ENCODE measurements at places on chromosomes 11 and 22.

GRCh38 chr11:41996533-41996932, 537.1 kb upstream of the LRRC4C start:
- no peak for DNase-seq

DNA sequence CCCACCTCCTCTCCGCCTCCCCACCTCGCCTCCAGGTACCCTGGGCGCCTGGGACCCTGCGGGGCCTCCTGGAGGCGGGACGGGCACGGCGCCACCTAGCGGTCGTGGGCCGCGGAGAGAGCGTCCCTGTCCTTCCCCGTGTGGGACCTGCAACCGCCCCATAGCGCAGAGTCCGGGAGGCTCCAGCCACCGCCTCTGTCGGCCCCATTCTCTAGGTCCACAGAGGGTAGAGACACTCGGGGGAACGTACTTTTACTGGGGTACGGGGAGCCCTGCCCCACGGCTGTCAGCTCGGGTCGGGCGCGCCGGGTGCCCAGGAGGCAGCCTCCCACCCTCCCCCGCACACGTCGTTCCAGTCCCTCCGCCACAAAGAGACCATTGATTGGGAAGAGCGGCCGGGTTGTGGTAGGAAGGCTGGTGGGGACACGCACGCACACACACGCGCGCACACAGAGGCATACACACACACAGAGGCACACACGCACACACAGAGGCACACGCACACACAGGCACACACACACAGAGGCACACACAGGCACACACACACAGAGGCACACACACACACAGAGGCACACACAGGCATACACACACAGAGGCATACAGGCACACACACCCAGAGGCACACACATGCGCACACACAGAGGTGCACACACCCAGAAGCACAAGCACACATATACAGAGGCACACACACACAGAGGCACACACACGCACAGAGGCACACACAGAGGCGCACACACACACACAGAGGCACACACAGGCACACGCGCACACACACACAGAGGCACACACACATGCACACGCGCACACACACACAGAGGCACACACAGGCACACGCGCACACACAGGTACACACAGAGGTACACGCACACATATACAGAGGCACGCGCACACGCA, 12.6 kb upstream of the NECTIN1 start:
- no peak for DNase-seq

- no peak for DNase-seq
Observed at GRCh38 chr11:67082071-67082791, 25.6 kb downstream of the RHOD start.

DNA sequence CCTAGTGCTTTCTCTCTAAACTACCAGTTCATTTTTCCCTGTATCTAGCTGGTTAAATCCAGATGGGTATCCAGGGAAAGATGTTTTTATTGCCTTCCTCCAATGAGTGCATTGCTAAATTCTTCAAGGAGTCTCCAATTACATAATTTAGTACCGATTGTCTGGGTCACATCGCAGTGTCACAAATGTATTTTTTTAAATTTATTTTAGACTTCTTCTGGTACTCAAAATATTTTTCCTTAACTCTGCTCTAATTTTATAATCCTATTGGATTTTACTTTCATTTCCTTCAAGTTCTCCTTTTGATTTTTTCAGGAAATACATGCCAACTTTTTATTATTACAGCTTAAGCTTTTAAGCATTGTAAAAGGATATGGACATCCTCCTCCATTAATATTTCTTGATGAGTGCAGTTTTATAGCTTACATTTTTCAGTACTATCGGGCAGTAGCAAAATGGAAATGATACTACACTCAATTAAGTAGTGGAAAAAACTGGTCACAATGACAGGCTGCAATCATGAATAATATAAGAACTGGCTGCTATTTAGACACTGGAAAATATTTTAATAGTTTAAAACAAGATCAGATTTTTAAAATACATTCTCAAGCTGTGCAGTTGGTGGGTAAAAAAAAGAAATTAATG, 20.3 kb downstream of the BBOX1 start:
- DNase-seq, result no peak

DNA sequence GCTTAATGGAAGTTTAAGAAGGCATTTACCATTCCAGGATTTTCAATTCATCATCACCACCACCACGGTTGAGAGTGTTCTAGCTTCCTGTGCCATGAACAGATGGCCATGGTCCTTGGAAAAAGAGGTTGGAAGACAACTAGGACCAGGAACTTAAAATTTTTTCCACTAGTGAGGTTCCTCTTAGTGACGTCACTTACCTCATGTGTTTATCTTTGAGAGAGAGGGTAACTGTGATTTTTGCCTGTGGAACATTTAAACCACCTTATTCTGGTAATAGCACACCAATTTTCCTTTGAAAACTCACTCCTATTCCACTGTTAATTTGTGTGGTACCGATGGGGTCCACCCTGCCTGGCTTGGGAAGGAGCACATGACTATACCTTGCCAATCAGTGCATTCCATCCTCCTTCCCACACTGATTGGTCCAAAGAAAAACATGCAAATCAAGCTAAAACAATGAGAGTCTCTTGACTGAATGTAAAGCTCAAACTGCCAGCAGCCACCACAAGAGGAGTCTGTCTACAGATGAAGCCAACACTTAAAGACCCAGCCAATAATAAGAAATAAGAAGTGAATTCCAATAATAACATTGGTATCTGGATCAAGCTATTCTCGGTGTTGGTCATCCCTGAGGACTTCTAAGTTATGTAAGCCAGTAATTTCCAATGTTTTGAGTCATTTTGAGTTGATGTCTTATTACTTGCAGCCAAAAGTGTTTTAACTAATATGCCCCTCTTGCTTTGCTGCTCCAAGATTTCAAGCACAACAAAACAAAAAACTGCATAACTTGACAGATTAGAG, 111.8 kb downstream of the MPPED2 start:
- no peak for DNase-seq

GRCh38 chr22:22880645-22881044, 7.0 kb upstream of the IGLL5 start:
- DNase-seq, result no peak

DNA sequence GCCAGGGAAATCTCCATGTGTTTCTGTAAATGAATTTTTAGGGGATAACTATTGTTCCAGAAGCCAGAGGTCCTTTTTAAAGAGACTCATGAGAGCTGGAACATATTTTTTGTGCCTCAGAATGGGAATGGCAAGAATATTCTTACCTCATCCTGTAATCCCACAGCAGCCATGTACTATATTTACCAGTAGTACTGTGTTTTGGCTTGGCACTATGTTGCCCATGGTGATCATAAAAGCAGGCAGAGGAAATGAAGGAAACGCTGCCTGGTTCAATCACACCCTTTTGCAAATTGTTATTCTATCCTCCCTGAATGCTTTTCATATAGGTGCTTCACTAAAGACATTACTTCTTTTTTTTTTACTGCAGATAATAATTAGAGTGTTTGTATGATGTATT, 81.0 kb downstream of the ANO3 start:
- no peak for DNase-seq

GRCh38 chr11:131418189-131418588, 47.8 kb downstream of the NTM start:
- no peak for DNase-seq

DNA sequence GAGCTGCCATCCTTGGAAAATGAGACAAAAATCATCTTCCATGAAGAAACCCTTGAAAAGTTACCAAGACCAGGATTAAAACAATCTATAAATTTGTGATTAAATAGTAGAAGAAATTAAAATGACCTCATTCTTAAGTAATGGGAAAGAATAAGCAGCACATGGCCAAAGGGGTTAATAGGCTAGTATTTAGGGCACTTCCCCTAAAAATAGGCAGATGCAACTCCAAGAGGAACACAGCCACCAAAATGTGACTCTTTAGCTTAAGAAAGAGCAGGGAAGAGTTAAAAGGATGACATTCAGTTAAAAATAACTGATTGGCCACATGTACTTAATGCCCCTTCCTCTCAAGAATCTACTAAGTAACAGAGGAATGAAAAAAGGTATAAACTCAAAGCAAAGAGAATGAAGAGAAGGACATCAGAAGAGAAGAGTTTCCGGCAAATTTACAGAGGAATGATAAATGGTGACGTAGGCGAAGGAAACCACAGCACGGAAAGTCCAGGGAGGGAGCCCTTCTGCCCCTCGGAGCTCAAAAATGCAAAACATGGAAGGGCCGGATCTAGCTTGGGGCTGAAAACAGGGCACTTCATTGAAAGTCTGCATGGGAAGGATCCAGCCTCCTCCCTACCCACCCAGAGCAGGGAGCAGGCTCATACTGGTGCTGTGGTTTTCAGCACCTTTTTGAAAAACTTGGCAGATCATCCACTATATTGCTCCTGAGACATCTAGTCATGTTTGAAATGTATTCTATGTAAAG, 17.8 kb downstream of the SCUBE2 start:
- DNase-seq, result no peak

DNA sequence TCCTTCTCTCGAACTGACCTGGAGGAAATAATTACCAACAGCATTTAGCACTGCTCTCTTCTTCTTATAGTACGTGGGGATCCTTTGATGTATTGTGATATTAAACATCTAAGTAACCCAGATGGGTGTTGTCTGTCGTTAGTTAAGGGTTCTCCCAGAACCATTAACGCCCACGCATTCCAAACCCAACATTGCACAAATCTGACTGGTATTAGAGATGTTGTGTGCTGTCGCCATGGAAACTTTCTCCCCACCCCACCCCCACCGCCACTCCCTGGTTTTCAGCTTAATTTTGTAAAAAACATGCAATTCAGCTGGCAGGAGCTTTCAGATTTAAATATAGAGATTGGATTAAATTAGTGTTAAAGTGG, 1495.2 kb downstream of the TBC1D22A start:
- DNase-seq, result no peak

GRCh38 chr22:50313021-50313420, 5.6 kb upstream of the PLXNB2 start:
- no peak for DNase-seq

DNA sequence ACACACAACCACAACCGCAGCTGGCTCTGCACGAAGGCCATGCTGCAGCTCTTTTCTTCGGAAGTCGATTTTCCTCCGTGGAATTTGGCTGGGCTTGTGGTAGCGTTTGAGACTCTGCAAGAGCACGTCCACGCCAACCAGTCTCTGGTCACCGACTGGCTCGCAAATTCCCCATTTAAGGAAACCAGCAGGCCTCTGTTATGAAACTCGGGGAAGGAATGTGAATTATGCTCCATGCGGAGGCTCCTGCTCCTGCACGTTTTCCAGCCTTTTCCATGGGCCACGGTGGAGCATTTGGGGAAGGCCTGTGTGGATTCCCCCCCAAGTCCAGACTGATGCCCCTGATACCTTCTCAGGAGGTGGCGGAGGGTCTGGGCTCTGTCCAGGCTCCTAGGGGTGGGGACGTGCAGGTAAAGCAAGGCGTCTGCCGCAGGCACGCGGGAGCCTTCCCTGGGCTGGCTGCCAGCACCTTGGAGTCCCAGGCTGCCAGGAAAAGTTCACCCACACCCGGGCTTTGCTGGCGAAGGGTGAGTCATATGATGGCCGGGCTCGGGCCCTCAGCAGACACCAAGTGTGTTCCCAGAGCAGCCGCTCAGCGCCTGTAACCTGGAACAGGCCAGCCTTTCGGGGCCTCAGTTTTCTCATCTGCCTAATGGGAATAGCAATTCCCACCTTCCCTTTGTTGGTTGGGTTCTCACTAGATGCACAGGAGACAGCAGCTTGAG, 41.9 kb downstream of the LRP5 start:
- no peak for DNase-seq

DNA sequence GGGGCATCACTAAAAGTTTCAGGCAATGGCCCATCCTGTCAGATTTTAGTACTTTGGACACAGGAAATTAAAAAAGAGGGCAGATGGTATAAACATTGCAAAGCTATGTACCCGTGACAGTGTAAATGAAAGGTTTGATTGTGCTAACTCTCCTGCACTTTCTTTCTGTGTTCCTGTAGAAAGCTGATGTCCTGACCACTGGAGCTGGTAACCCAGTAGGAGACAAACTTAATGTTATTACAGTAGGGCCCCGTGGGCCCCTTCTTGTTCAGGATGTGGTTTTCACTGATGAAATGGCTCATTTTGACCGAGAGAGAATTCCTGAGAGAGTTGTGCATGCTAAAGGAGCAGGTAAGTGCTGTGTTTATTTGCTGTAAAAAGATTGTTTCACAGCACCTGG, 10.3 kb downstream of the CAT start:
- DNase-seq, result no peak

- DNase-seq, result no peak
Observed at GRCh38 chr11:19268909-19269308, 28.2 kb upstream of the E2F8 start.

DNA sequence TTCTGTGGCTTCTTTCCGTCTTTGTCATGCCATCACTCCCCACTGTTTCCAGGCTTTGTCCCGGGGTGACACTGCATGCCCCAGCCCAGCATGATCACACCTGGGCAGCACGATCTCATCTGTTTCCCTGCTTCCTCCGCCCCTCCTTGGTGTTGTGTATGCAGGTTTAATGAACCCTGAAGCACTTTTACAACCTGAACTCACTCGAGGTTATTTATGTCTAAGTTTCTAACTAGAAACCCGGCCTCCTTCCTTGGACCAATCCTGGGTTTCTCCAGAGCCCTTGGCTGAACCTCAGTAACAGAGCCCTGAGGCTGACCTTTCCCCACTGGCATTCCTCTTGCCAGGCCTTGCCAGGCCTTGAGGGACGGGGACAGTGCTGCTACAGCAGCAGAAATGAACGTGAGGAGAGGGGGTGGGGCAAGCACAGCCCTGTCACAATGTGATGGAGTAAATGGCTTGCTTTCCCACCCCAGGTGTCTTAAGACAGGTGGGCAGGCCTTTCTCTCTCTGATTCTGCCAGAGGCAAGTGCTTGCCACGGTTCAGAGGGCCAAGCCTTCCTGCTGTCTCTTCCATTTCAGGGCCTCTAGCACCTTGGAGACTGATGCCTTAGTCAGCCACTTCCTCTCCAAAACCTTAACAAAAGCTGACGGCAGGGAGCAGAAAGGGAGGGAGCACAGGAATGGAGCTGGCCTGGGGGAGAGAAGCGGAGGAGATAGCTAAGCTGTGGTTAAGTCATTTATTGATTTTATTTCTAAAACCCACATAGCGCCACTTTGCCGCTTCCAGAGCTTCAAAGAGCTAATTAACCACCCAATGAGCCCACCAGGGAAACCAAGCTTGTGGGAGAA, 3.1 kb upstream of the PYGM start:
- DNase-seq, result no peak

- no peak for DNase-seq
Observed at GRCh38 chr11:47376525-47377371, 1.6 kb downstream of the SPI1 start.

GRCh38 chr11:19756675-19757475, 44.2 kb downstream of the NAV2 start:
- no peak for DNase-seq

GRCh38 chr11:72535194-72535547, 100.8 kb upstream of the CLPB start:
- DNase-seq, result no peak

All from NCI-H2029 treated with DMSO at 0.1 percent for 48 hours (cell line).